ENCODE measurements at places on chromosomes 4 and X.

GRCh38 chrX:70096052-70096451 is 33.8 kb downstream of the OTUD6A start:
- DNase-seq = no peak

DNA sequence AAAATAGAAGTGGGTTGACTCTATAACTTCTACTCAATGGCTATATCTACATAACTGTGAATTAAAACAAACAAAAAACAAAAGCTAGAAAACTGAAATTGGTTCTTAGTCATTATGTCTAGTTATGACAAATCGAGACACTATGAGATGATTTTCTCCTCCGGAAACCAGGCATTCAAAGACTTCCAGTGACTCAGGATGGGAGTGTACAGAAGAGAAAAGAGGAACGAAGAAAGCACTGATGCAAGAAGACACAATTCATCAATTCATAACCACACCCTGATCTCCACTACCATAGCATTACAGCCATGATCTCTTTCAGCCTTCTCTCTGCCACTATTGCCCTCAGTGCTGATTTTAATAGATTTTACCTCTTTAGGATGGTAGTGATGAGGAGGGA is 253.6 kb downstream of the CBLL2 start:
- DNase-seq = no peak

- DNase-seq = peak; percentile 5
Observed at GRCh38 chrX:119516157-119516702, 48.0 kb downstream of the SLC25A5 start.

- DNase-seq = no peak
Observed at GRCh38 chr4:13240066-13240465, 244.1 kb downstream of the RAB28 start.

DNA sequence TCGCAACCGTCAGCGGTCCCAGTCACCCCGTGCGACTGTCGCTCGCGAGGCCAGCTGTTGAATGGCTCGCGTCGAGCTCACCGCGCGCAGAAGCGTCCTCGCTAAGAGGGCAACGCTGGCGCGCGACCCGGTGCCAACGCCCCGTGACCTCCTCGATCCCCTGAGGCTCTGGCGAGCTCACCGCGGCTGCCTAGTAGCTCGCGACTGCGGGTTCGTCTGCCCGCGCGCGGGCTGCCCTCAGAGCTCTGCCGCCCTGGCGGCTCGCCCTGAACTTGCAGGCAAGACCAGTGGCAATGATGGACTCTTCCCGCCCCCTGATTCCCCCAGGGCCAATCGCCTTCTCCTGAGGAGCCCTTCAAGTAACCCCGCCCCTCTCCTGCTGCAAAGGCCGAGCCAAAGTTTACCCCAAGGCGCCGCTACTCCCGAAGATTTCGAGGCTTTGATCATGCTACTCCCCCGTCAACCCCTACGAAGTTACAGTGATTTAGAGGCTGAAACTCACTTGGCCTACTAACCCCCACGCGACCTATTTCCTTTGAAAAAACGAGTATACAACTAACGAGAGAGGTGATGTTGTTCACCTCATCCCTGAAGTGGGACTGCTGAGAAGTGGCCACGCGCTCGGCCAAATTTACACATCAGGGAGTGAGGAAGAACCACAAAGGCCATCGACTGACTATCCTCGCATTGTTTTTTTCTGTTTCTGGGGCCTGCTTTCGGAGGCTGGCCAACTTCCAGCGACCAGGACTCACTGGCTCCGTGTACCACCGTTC is 37.5 kb downstream of the PGRMC1 start:
- DNase-seq = peak; percentile 26

GRCh38 chr4:637536-638280 is 12.3 kb downstream of the PDE6B start:
- DNase-seq = no peak

GRCh38 chr4:146432065-146432464 is 89.7 kb downstream of the SLC10A7 start:
- DNase-seq = no peak

DNA sequence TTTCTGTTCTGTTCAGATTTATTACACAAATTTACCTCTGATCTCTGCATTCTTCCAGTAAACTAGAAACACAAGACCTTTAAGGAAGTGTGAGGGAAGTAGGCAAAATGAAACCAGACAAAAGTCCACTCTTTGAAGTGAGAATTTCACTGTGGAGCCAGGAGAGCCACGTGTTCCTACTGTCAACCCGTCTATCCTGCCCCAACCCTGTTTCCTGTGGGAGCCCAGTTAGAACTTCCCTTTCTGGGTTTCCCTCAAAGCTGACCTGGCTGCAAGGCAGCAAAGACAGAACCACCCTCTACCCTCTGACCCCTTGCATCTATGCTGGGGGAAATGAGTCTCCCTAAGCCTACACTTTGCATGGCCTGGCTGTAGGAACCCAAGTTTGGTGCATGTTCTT is 40.0 kb downstream of the TMEM144 start:
- no peak for DNase-seq

GRCh38 chr4:65089666-65090065 is 580.6 kb downstream of the EPHA5 start:
- no peak for DNase-seq

- DNase-seq = no peak
Observed at GRCh38 chrX:80751456-80751855, 58.2 kb downstream of the BRWD3 start.
